Stimulated activated CD8-positive, alpha-beta memory T cell treated with anti-CD3 and anti-CD28 coated beads, Interleukin-2, amount 100 ng/mL, for 1 hour (primary cell): ENCODE measurements at places on chromosomes 2 and 18.
A peak's percentile ranks its signal among the peaks of the same experiment; 100 is the strongest.

GRCh38 chr2:201275069-201275468 is 14.7 kb downstream of the CASP8 start:
- DNase-seq = no peak

DNA sequence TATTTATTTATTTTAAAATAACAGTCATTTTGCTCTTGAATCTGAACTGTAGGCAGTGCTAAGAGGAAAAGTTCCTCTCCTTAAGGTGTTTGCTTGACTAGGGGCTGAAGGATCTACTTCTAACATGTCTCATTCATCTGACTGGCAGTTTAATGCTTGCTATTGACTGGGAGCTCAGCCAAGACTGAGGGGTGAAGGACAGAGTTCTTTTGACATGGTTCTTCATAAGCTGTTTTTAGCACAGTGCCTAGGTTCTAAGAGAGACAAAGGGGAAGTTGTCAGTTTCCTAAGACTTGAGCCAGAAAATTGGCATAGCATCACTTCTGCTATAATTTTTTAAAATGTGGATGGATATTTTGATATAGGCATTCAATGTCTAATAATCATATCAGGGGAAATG is 73.0 kb downstream of the COMMD1 start:
- DNase-seq = no peak

- no peak for DNase-seq
Measured at GRCh38 chr2:230412371-230412711, 3.7 kb upstream of the SP100 start.

- no peak for DNase-seq
Measured at GRCh38 chr2:99861376-99861760, 281.0 kb downstream of the AFF3 start.

GRCh38 chr2:240472078-240472790 is 36.8 kb downstream of the GPC1 start:
- no peak for DNase-seq

DNA sequence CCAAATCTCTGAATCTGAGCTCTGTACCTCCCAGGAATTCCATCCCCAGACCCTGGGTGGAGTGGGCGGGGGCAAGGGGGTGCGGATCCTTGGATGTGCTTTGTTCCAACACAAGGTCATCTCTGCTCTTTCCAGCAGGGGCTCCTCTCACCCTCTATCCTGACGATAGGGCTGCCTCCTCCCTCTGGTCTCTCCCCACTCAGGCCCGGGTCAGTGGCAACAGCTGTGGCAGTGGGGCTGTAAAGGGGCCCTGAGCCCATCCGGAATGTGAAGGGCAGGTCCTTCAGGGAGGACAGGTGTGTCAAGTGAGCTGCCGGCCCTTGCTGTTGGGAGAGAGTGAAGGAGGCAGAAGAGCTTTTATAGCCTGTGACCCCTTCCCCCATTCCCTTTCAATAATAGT is 167.8 kb downstream of the CELF4 start:
- no peak for DNase-seq

- DNase-seq = no peak
Measured at GRCh38 chr2:54634564-54635511, 88.6 kb upstream of the EML6 start.

DNA sequence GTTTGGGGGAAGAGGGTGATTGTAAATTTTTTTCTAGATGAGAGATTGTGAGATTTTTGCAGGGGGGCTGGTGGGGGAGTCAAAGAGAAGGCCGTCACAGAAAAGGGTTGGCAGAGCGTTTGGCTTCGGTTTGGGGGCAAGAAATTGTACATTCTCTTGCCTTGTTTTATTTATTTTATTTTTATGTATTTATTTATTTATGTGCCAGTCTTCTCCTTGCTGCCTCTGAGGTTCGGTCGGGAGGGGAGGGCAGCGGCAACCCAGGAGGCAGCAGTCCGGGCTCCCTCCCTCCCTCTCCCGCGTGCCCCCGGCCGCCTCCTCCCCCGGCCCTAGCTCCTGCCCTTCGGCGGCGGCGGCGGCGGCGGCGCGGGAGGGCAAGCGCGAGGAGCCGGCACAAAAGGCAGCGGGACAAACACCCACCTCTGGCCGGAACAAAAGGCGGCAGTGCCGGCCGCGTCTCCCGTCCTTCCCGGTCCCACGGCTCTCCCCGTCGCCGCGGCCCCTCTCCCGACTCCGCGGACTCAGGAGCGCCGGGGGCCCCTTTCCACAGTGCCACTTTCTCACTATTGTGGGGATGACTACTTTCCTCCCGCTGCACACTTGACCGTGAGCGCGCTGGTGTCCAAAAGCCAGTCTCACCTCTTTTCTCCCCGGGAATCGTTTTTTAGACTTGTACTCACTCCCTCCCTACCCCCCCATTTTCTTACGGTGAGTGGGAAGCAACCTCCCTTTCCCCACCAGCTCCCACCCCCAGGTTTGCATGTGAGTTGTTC is 1.2 kb downstream of the BCL11A start:
- DNase-seq = no peak

- no peak for DNase-seq
Measured at GRCh38 chr2:104766683-104767082, 87.2 kb upstream of the POU3F3 start.

DNA sequence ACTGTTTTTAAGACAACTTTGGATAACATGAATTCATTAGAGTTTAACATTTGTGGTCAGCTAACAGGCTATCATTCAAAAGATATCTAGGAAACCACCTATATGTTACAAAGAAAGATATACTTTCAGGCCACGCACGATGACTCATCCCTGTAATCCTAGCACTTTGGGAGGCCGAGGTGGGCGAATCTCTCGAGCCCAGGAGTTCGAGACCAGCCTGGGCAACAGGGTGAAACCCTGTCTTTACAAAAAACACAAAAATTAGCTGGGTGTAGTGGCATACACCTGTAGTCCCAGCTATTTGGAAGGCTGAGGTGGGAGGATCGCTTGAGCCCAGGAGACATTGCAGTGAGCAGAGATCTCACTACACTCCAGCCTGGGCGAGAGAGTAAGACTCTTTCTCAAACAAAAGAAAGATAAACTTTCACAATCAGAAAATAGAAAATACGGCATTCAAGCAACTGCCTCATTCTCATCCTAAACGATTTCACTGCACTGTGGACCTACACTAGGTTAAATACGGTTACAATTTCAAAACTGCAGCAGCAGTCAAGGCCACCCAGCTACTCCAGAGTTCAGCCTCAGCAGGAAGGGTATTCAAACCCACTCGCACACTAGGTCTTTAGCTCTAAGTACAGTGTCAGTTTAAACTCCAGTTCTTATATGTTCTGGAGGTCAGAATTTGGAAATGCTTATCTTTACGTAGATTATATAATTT is 250.0 kb upstream of the SLC39A10 start:
- DNase-seq = no peak

- peak; percentile 16 for DNase-seq
Measured at GRCh38 chr2:229714080-229714735, at the start of gene DNER. Gene DNER (minus strand): TSS chr2:229714555. CDS start chr2:229714423, 132 bp downstream.

- no peak for DNase-seq
Measured at GRCh38 chr2:101401326-101401665, 14.0 kb upstream of the CREG2 start.

GRCh38 chr2:186593523-186593922 is 3.7 kb downstream of the ITGAV start:
- DNase-seq = no peak

DNA sequence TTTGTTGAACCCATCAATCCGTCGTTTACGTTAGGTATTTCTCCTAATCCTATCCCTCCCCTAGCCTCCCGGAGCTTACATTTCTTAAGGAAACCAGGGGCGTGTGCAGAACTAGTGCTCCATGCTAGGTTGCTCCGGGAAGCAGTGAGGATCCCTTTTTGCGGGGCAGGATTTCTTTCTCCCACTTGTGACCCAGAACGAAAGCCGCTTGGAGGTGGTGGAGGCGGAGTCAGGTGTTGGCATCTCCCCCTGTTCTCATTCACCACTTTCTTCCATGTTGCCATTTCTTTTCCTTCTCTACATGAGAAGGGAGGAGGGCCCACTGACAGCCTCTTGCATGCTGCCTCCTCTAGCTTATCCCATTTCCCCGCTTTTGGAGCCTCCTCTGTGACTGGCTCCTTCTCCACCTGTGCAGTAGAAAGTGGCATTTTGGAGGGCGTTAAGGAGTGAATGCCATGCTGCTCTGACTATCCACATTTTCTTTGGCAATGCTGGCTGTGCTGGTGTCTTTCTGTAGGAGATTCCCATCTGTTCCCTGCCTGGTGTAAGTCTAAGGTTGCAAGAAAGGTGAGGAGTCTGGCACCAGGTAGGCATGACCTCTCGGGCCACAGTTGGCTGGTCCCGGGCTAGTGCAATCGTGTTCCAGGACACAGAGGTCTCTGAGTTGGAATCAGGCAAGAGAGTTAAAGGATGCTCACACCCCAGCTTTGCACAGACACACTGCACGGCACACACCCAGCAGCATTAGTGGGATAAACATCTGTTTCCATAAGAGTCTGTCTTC is 89.5 kb downstream of the ACKR3 start:
- DNase-seq = no peak

GRCh38 chr2:186841940-186842339 is 7.0 kb downstream of the ZSWIM2 start:
- no peak for DNase-seq

GRCh38 chr2:217899231-217900009 is 103.4 kb downstream of the TNS1 start:
- no peak for DNase-seq

DNA sequence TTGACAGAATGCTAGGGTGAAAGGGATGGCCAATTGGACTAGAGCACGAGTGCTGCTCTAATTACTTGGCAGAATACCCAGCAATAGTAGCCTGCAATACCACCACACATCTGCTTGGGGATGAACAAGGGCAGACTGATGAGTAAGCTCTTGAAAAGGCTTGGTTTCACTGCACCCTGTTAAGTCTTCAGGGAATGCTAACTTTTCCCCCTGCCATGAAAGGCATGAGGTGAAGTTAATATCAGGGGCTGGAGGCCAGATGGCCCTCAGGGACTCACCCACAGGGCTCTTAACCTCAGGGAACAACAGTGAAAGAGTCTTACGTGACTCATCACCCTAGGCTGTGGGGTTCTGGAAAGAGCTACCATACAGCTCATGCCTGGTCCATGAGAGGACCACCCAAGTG is 51.7 kb upstream of the MYL1 start:
- no peak for DNase-seq

GRCh38 chr2:147934881-147935620 is 85.5 kb downstream of the ORC4 start:
- DNase-seq = no peak

DNA sequence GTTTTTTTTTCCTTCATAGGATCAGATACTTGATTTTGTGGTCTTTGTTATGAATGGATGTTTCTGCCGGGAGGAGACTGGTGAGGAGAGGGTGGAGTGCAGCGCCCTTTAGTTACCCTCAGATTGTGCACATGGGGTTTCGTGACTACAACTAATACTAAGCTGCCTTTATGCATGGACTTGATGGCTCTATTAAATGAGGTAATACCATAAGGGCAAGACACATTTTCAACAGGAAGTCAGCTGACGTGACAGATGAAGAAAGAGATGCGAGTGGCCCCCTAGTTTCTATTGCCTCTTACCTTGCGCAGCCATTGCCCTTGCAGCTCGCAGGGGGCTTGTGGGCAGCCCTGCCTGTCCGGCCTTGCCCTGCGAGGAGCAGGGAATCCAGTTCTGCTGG is 24.4 kb downstream of the ZNF407 start:
- DNase-seq = no peak

DNA sequence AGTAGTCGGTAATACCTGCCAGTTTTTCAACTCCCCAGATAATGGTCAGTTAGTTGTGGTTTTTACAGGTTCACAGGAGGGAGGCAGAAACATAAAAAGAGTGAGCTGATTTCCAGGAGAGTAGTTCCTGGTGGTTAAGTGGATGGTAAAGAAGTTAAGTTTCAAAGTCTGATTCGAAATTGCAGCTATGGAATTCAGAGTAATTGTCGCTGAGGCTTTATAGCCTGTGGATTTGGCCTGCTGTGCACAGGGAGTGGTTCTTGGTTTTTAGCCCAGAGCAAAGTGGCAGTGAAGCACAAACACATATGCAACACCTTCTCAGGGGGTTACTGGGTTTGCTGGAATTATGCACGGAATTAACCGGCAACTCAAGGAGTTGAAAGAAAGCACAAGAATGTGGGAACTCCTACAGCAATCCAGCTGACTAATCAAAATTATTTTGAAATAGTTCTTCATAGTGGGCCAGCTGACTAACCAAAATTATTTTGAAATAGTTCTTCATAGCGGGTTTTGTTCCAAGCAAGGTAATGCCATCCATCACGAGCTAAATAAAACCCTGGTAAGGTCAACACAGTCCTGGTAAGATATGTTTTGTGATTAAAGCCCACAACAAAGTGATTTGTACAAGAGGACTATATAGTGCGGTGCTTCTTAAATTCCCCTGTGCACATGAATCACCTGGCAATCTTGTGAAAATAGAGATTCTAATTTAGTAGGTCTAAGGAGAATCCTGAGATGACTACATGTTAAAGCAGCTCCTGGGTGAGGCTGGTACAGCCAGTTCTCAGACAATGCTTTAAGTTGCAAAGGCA is 94.4 kb downstream of the SGPP2 start:
- no peak for DNase-seq

GRCh38 chr2:151028691-151029176 is 232.9 kb downstream of the RBM43 start:
- no peak for DNase-seq

- no peak for DNase-seq
Measured at GRCh38 chr2:156908825-156909224, 348.7 kb upstream of the GALNT5 start.

DNA sequence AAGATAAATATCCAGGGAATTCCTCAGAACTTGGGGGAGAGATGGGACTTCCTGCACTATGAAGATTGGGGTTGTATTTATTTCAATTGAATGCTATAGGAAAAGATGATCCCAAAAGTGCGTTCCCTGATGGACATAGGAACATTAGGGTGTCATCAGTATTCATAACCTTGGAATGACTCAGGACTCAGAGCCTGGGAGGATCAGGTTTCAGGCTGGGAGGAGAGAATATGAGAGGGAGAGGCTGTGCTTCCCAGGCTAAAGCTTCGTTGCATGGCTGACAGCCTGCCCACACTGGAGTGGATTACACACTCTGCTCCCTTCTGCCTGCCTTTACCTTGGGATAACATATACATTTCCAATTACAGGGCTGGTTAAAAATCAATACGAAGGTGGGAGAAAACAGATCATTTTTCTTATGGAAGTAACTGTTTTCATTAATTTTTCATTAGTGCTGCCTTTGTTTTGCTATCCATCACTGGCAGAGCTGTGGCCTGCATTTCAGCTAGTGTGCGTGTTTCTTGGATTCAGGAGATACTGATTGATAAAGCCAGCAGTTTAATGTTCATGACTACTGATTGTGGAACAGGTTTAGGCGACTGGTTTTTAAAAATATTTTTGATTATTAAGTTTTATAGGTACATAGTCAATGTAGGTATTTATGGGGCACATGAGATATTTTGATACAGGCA is 118.7 kb downstream of the KCTD1 start:
- DNase-seq = no peak

DNA sequence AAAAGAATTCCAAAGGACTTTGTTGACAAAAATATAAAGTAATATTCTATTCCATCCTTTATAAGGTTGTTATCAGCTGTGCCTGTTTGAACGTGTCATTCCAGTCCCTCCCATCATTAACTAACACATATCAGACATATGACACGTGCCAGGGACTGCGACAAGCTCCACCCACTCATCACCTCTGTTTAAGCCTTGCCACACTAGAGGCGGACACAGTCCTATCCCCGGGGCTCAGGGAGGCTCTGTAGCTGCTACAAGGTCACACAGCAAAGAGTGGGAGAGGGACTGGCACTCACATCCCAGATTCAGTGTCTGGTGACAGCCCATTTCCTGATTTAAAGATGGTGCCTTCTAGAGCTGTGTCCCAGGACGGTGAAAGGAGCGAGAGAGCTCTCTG is 30.0 kb downstream of the TBC1D8 start:
- DNase-seq = no peak
